CD4-positive, alpha-beta T cell treated with Interleukin-6 at 100 ng/mL for 8 hours (primary cell): ENCODE measurements at places on chromosomes 13 and 19.

DNA sequence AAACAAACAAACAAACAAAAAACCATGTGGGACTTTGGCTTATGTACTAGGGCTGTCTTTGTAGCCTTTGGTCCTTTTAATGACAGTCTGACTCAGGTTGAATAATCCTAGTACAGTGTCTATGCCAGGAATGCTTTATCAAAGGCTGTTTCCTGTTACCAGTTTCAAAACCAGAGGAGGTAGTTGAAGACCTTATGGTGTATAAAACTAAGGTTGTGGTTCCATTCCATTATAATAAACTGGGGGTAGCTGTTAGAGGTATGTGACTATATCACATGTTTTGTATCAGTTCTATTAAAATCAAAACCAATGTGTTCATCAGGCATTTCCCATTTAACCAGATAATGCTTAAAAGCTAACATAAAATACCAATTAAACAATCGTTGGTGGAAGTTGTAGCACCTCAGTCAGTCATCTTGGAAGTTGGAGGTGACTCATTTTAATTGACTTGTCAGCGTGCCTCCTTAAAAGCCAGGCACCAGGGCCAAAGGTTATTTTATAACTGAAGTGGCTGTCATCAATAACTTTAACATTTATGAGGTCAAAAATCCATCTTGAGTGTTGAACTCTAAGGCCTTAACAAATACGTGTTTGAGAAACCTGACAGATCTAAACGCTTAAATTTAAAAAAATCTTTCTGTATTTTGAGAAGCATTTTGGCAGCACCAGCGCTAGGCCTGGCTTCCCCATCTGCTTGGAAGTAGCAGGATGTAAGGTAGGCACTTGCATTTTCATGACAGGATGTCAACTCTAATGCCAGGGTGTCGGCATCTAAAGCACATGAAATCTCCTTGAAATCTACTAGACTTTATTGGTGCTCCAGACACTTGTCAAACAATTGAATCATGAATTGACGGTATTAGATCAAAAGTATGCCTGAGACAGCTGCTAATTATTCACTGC is 162.5 kb downstream of the LMO7 start:
- no peak for DNase-seq

- DNase-seq, result no peak
These were observed 6.6 kb upstream of the FBXW9 start for GRCh38 chr19:12703046-12703445.

DNA sequence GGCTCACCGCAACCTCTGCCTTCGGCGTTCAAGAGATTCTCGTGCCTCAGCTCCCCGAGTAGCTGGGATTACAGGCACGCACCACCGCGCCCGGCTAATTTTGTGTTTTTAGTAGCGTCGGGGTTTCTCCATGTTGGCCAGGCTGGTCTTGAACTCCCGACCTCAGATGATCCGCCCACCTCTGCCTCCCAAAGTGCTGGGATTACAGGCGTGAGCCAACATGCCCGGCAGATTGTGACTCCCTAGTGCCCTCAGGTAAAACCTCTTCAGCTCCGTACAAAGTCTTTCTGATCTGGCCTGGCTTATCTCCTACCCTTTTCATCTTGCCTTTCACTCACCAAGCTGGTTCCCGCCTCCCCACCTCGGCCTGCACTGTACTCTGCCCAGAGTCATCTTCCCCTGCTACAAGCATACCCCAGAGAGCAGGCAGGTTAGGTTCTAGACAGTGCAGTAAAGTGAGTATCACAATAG is 15.0 kb downstream of the BICRA start:
- no peak for DNase-seq

DNA sequence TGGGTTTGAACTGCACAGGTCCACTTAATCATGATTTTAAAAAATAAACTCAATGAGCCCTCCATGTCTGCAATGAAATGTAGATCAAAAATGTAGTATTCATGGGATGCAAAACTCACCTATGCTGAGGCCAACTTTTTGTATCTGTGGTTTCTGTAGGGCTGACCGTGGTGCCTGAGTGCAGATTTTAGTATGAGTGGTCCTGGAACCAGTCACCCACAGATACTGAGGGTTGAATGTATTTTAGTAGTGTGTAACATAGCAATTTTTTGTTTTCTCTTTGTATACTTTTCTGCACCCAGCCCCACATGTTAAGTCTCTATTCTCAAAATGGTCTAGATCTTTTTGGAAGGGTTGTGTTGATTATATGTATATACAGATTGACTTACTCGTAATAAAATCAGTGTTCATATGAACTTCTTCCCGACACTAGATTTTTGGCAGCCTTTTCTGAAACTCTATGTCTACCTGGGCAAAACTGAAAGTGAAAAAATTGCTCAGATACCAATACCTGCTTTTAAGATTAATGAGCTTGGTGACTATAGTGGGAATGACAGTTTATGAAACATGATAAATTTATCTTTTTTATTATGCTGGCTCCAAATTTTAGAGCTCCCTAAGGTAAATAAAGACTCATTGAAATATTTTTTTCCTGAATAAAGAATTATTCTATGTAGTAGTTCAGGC is 51.6 kb downstream of the DNAJC15 start:
- DNase-seq, result no peak

- no peak for DNase-seq
These were observed 1.3 kb upstream of the GJB2 start for GRCh38 chr13:20193907-20194631.

DNA sequence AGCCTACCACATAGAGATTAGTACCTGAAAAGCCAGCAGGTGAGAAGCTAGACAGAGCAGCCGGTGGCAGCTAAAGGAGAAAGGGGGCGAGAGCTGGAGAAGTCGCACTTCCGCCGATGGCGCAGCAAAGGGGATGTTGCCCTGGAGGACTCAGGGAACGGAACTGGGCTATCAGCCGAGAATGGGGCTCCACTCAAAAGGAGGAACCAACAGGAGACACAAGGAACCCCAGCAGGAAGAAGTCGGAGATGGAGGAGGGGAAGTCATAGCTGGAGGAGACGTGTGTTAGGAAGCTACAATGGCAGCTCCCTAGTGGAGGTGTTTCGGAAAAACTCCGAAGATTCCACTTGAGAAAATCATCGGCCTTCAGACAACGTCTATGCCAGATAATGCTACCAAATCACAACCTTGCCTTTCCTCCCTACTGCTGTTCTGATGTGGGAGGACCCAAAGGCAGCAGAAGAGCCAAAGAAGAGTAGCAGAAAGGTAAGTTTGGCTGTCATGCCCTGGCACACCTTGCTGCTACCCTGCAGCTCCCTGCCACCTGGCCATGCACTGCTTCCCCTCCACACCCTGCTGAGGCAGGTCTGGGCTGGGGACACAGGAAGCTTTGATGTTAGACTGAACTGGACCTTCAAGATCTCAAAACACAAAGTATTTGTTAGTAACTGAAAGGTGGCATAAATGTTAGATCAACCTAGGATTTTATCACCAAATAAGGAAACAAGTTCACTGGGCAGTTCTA is 127.9 kb downstream of the DLEU7 start:
- DNase-seq, result no peak

DNA sequence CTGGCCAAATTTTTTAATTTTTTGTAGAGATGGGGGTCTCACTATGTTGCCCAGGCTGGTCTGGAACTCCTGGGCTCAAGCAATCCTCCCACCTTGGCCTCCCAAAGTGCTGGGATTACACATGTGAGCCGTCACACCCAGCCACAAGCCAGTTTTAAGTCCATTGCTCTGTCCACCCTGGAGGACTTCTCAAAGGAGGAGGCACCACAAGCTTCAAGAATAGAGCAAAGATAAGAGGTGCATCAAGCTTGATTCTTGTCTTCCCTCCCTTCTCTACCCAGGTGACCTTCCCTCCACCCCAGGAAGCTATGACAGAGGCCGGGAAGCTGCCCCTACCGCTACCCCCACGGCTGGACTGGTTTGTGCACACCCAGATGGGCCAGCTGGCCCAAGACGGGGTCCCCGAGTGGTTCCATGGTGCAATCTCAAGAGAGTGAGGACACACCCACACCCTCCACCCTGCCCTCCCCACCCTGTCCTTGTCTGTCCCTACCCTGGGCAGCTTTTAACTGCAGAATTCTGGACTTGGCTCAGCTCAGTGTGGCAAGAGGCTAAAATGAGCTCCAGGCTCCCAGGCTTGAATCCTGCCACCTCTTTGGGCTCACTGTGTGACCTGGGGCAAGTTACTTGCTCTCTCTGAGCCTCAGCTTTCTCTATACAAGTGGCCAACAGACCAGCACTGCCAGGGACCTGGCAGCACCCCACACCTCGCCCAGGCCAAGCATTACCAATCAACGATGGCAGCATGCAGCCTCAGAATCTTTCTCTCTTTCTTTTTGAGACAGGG is 5.2 kb downstream of the HSH2D start:
- no peak for DNase-seq

- DNase-seq, result no peak
These were observed 7.7 kb downstream of the FFAR2 start for GRCh38 chr19:35455616-35456201.

DNA sequence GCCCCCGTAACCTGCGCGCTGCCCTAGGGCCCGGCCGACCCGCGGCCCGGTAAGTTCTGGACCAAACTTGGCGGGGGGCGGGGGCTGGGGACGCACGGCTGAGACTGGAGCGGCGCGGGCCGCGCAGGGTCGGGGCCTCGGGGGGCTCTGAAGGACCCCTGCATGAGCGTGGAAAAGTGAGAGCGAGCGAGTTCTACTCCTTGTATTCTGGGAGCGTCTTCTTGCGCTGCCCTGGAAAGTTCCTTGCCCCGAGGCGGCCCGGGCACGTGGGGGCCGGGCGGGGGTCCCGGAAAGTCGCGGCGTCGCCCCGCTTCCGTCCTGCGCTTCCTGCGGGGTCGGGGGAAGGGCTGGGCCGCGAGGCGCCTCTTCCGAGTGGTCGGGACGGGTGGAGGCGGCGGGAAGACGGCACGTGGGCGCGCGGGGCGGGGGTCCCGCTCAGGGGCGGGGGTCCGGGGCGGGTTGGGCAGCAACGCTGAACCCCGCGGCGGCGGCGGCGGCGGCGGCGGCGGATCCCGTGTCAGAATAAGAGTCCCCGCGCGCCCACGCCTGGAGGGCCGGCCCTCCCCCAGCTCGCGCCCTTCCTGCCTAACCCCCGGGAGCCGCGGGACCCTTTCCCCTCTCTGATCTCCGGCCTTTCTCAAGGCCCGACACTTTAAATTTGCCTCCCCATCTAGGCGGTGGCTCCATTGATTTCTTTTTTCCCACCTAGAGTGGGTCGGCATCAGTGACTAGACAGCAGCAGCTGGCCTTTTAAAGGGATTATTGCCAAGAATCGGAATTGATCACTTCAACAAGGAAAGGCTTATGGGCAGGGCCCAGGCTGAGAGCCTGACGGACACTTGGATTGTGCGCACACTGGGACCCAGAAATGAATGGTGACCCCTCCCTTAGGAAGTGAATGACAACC is 749 bp downstream of the GATAD2A start:
- DNase-seq, result peak; percentile 25

DNA sequence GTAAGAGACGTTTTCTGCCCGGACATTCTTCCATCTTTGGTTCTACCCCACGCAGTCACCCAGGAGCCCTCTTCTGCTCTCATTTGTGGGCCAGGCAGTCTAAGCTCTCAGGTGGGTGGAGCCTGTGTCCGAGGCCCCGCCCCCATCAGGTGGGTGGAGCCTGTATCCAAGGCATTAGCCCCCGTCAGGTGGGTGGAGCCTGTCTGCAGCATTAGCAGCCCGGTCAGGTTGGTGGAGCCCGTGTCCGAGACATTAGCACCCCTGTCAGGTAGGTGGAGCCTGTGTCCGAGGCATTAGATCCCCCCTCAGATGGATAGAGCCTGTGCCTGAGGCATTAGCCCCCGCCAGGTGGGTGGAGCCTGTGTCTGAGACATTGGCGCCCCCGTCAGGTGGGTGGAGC is 45.5 kb upstream of the C13orf46 start:
- no peak for DNase-seq

DNA sequence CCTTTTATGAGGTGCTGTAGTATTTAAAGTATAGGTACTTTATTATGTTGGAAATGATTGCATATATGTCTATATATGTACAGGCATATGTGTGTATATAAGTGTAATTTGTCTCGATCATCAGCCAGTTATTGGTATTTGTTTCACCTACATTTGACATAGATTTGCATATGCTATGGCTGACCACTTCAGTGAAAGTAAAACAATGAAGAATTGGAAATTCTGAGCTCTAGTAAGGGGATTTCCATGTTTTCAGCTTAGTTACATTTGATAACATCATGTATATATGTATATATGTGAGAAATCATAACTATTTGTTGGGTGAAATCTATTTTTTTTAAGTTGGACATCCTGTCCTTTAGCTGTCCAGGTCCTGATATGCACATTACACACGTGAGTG is 1303.9 kb downstream of the EFNB2 start:
- no peak for DNase-seq

DNA sequence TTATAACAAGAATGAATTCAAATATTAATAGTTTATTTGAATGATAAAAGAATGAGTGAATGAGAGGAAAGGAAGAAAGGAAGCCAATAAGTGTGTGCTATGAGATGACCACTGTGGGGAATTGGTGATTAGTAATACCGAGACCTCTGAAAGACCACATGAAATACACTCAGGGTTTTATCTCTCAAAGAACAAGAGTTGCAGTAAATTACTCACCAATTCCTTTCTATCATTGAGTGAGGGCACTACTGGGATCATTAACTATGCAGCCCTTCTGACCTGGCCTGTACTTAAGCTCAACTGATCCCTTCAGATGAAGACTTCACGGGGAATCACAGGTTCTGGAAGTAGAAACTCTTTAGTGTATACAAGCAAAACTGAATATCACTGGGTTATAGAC is 1636.1 kb downstream of the SLITRK5 start:
- no peak for DNase-seq

- DNase-seq, result no peak
These were observed 52.0 kb downstream of the DCT start for GRCh38 chr13:94427313-94427953.

- no peak for DNase-seq
These were observed 27.3 kb upstream of the SLC7A10 start for GRCh38 chr19:33252971-33253370.

- no peak for DNase-seq
These were observed 30.0 kb upstream of the POP4 start for GRCh38 chr19:29576046-29576606.

GRCh38 chr19:18274781-18275356 is 617 bp upstream of the IQCN start:
- no peak for DNase-seq

GRCh38 chr19:30087381-30088138 is 145.5 kb downstream of the URI1 start:
- DNase-seq, result no peak

DNA sequence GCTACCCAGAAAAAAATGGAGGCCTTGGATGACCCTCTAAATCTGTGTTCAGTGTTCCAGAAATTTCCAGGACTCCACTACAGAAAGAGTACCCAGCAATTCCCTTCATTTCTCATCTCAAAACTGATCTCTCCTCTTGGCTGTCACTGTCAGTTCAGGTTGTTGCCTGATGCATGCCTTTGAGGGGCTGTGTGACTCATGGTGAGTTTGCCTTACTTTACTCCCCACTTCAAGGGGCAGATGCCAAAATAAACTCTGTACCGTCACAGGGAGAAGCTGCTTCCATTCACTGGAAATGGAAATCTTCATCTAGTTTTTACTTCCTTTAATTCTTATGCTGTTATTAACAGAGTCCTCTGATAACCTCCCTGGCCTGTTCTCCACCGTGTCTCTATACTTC is 1075.0 kb downstream of the DIAPH3 start:
- no peak for DNase-seq

GRCh38 chr19:4343370-4344307 is at the start of gene MPND:
Gene MPND, plus strand, starts transcription at chr19:4343562. Its CDS starts 32 bp downstream, at chr19:4343594.
- DNase-seq, result peak; percentile 86

- DNase-seq, result no peak
These were observed 499.8 kb downstream of the GPC6 start for GRCh38 chr13:93726173-93726957.
